ENCODE measurements at places on chromosomes 3 and 15. TPM values are rescaled to one million over a fixed set of nuclear protein-coding genes. Genes with fewer than 3 reads are reported as not detected.

Gene GOLGA6D
- total RNA-seq = not detected

Gene PLSCR5
- 3.0 TPM for total RNA-seq

Gene SLC2A2
- not detected for total RNA-seq

Gene MESP2
- total RNA-seq = 0.92 TPM

Gene THSD4
- 4.6 TPM for total RNA-seq

Gene GPR62
- 0.46 TPM for total RNA-seq

Gene RASL12
- 6.2 TPM for total RNA-seq

Gene CCNL1
- total RNA-seq = 76.6 TPM

Gene LMCD1
- 4.6 TPM for total RNA-seq

Gene EXD1
- under 0.01 TPM for total RNA-seq

Gene ASB14
- total RNA-seq = 0.69 TPM

Gene FBXL22
- total RNA-seq = 1.4 TPM

Gene SNRK
- 82.6 TPM for total RNA-seq

Gene IL17RE
- total RNA-seq = 1.4 TPM

Gene IMPG2
- 6.9 TPM for total RNA-seq

Gene TP63
- 0.23 TPM for total RNA-seq

Gene ELP6
- 42.4 TPM for total RNA-seq

Gene THPO
- not detected for total RNA-seq

Gene GRAMD1C
- total RNA-seq = 10.8 TPM

Gene SLC49A4
- total RNA-seq = 32.1 TPM

Gene SUSD5
- total RNA-seq = 7.4 TPM

Gene GHRL
- total RNA-seq = not detected

Gene ACSBG1
- 9.9 TPM for total RNA-seq

Gene ABCF3
- total RNA-seq = 72.2 TPM

Gene DTX3L
- 6.7 TPM for total RNA-seq

Gene MST1R
- 0.92 TPM for total RNA-seq

Gene MME
- 9.7 TPM for total RNA-seq

Gene ECE2
- 18.7 TPM for total RNA-seq

Gene CELF6
- 19.8 TPM for total RNA-seq

Gene CA12
- total RNA-seq = 13.8 TPM

Gene MLH1
- 50.5 TPM for total RNA-seq

Gene DPPA2
- not detected for total RNA-seq

Gene ISLR2
- total RNA-seq = 60.2 TPM

Gene CDCP1
- 0.23 TPM for total RNA-seq

Gene JAGN1
- total RNA-seq = 20.1 TPM

Gene PCOLCE2
- total RNA-seq = 13.6 TPM

Gene ANKRD34C
- 0.92 TPM for total RNA-seq

Gene SNRPA1
- 16.6 TPM for total RNA-seq

Gene RETNLB
- total RNA-seq = not detected

Gene ZWILCH
- total RNA-seq = 31.8 TPM

Gene CHCHD6
- 42.2 TPM for total RNA-seq

Gene PPM1L
- 78.7 TPM for total RNA-seq

Gene PCLAF
- total RNA-seq = 7.8 TPM

Gene ARL8B
- 112 TPM for total RNA-seq

Gene SMCO1
- not detected for total RNA-seq

Gene FBXW12
- total RNA-seq = 1.8 TPM

Gene SELENOS
- 45.9 TPM for total RNA-seq

Gene FAM81A
- total RNA-seq = 22.6 TPM

Gene EOMES
- 1.6 TPM for total RNA-seq

Gene GOLGA8A
- total RNA-seq = 40.8 TPM

Gene FSTL1
- total RNA-seq = 43.6 TPM

Gene ADAMTSL3
- 2.3 TPM for total RNA-seq

Gene AGBL1
- total RNA-seq = 3.0 TPM

Gene CSTA
- 1.4 TPM for total RNA-seq

Gene CFAP100
- total RNA-seq = 6.5 TPM

Gene SKIL
- 128 TPM for total RNA-seq

Gene ACAN
- total RNA-seq = 3.0 TPM

Measured in diencephalon (tissue), 1 donor.